ENCODE measurements at places on chromosomes 7 and 10.

DNA sequence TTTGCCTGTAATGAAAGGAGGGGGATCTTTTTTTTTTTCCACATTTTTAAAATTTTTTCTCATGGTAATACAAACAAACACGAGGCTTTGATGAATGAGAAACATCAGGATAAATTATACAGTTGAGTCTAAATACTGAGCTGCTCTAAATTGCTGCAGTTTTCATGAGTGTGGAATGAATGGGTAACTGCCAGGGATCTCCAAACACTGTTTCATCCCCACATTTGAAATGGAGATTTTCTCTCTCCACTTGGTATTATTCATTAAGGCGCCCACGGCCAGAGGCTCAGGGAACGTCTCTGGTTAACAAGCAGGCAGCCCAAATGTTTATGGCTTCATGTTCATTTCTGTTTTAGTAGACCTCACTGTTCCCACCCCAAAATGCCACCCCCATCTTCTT, 717.1 kb downstream of the GRID1 start:
- no peak for DNase-seq

DNA sequence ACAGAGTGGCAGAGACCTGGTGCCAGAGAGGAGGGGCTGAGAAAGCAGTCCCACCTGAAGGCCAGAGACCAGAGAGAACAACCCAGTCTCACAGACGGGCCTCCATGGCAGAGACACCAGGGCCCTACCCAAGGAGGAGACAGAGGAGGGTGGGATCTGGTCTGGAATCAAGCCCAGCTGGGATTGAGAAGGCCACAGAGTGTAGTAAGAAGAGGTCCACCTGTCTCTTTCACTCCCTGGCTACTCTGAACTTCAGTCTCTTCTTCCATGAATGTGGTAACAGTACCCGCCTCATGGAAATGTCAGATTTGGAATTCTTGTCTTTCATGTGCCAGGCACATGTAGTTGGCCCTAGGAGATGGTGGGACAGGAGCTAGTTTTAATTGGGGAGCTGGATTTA, 55.6 kb downstream of the CLIP2 start:
- no peak for DNase-seq

- no peak for DNase-seq
These were observed 27.7 kb downstream of the STK32C start for GRCh38 chr10:132279873-132280645.

DNA sequence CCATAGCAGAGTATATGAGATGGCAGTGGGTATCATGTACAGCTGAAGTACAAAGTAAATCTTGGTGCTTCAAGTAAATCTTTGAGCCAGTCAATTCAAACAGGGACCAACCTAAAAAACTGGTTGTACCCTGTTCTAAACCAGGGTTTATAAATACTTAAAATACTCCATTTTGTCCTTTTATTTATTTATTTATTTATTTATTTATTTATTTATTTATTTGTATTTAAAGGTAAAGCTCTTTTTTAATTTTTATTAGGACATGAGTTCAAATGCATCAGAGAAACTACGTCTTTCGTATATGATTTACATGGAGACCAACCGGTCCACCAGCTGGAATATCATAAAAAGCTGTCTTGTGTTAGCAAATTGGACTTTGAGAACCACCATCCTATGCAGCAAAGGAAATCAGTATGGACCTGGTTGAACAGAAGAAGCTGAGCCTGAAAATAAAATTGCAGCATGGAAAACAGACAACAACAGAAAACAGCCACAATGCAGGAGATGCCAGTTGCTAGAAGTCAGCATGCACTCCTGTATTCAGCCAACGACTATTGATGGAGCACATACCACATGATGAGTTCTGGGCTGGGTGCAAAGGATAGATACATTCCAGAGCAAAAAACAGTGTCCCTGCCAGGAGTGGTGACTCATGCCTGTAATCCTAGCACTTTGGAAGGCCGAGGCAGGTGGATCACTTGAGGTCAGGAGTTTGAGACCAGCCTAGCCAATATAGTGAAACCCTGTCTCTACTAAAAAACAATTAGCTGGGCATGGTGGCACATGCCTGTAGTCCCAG, 60.0 kb downstream of the PLXNA4 start:
- no peak for DNase-seq

DNA sequence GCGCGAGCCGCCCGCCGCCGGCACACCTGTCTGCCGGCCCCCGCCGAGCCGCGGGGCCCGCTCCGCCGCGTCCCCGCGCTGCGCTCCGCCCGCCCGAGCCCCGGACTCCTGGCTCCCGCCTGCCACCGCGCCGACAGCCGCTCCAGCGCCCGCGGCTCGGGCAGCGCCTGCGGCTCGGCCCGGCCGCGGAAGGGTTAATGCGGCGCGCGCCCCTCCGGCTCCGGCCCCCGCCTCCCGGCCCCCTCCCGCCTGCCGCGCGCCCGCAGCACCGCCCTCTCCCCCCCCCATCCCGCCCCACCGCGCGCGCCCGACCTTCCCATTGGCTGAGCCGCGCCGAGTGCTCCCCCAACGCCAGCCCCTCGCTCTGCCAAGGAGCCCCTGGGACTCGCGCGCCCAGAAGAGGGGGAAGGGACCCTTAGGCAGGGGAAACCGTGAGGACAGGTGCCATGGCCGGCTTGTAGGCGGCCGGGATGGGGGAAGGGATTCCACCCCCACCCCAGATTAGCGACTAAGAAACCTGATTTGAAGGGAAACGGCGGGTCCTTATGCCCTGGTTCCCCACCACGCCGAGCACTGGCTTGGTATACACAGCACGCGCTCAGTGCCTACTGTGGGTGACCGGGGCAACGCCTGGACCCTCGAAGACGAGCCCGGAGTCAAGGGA, at the start of gene KCNH2:
Gene KCNH2, minus strand, starts transcription at position 196 of the 664 bp plus-strand sequence. CDS start 408 bp downstream, outside the sequence.
- peak; percentile 53 for DNase-seq

DNA sequence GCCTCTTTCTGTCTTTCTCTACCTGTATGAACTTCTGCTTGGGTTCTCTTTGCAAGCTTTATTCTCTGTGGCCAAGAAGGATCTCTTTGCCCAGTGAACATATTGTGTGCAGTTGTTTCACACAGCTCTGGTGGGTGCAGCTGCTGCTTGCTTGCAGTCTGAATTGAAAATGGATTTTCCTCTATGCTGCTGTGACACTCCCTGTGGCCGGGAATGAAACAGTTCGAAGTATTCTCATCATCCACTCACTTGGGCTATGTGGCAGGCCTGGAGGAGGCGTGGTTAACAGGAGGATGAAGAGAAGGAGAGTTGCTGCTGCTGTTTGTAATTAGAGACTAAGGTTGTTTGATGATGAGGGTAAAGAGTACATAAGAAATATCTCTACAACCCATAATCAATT, 28.4 kb upstream of the ITGA8 start:
- no peak for DNase-seq

- DNase-seq, result no peak
These were observed 89.2 kb downstream of the CUL2 start for GRCh38 chr10:35000936-35001335.

DNA sequence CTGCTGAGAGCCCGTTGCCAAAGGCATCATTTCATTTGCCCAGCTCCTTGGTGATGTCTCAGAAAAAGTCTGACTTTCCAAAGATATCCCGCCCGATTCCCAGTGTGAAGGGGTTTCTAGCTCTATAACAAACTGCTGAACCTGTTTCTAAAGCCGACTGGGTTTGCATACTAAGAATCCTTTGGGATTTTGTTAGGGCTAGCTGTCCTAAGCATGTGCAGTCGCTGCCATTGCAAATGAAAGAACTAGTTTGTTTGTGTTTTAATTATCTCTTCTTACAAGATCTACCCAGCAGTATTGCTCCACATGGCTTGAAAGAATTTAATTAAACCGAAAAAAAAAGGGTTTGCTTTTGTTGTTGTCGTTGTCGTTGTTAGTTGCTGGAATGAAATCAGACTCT, 476.6 kb downstream of the GATA3 start:
- DNase-seq, result no peak

- DNase-seq, result no peak
These were observed 56.0 kb downstream of the ATOH7 start for GRCh38 chr10:68175949-68176348.

DNA sequence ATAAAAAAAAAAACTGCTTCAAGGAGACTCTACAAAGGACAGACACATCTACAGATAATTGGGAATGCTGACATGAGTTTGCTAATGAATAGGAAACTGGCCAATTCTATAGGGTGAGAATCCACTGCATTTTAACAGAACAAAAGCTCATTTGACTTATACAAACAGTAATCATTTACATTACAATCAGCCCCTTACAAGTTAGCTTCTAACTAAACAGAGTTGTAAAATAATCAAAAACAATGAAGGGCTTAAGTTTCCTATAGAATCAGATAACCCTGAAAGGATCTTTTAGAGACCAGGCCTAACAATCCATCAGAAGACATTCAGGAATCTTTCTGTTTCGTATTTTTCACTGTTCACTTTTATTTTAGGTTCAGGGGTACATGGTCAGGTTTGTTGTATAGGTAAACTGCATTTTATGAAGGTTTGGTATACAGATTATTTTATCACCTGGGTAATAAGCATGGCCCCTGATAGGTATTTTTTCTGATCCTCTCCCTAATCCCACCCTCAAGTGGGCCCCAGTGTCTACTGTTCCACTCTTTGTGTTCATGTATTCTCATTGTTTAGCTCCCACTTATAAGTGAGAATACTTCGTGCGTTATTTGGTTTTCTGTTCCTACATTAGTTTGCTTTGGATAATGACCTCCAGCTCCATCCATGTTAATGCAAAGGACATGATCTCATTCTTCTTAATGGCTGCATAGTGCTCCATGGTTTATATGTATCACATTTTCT, 131.3 kb upstream of the NOBOX start:
- DNase-seq, result no peak

- no peak for DNase-seq
These were observed 8.9 kb downstream of the COL1A2 start for GRCh38 chr7:94403546-94403945.

- no peak for DNase-seq
These were observed 395.9 kb upstream of the PODXL start for GRCh38 chr7:131952365-131952764.

GRCh38 chr10:27998178-27998953, 513 bp downstream of the ODAD2 start:
- DNase-seq, result peak; percentile 7

GRCh38 chr7:42197451-42197850, 39.6 kb downstream of the GLI3 start:
- DNase-seq, result no peak

DNA sequence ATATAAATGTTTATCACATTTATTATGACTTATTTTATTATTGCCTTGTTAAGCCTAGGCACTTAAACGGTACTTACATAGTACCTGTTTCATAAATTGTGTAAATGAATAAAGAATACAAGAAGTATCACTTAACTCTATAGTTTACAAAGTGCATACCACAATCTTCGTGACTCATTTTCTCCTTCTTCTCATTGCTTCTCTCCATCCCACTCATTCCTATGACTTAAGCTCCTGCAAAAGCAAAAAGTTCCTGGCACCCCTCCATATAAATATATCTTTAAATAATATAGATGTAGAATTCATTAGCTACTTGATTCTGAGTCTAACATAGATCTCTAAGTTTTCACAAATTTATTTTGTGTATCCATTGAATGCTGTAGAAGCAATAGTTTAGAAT, 1382.0 kb upstream of the CELF2 start:
- no peak for DNase-seq

GRCh38 chr7:39407137-39407536, 159.1 kb upstream of the YAE1 start:
- no peak for DNase-seq

DNA sequence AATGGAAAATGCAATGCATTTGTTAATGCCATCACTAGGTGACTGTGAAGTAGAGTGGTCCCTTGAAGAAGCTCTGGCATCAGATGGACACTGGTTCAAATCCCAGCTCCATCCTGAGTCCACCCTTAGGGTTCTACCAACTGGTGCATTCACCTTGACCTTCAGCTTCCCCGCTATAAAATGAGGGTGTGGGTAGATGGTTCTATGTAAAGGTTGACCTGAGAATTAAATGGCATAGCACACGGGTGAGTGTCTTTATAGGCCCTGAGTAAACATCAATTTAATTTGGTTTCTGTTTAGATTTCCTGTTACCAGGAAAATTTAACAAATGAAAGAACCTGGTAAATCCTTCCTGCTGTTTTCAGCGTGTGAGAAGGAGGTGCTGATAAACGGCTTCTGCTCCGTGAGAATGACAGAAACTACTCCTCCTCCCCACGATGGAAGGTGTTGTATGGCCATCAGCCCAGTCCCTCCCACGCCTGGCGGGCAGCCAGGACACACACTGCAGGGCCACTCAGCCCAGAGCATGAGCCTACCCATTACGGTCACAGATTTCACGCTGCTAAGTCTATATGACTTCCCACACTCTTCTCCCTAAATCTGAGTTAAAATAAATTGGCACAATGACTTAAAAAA, 210.1 kb downstream of the TNS3 start:
- no peak for DNase-seq

GRCh38 chr10:132746801-132747625, 38.9 kb downstream of the NKX6-2 start:
- DNase-seq, result no peak

DNA sequence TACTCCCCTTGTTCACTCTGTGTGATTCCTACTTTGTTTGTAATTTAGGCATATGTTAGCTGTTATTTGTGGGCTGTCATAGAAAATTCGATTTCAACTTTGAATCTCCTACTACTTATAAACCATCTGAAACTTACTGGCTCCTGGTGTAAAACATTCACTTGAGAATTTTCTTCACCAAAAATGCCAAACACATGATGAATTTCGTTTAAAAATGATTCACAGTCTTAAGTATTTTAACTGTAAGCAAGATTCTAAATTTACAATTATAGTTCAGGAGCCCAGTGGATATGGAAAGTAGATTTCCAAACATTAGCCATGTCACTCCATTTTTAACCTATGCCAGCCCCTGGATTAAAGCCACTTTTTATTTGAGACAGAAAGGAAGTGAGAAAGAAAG, 3.1 kb downstream of the CPED1 start:
- no peak for DNase-seq

- no peak for DNase-seq
These were observed 47.9 kb upstream of the PLCE1 start for GRCh38 chr10:93945819-93946218.

DNA sequence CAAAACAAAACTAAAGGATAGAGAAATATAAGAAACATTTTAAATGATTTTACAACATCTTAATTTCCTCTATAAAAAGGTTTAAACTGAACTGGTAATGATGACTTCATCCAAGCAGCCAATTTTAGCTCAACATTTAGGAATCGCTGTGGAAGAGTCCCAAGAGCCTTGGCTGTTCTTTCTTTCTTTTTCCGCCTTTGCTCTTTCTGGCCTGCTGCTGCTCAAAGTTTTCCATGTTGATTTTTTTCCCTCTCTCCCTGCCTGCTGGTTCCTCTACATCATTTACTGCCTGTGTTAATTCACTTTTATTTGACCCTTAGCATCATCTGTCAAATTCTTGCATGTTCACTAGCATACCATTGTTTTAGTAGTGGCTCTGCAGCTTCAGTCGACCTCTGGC, 146.9 kb downstream of the EVX1 start:
- no peak for DNase-seq

GRCh38 chr10:123620621-123621020, 45.5 kb upstream of the GPR26 start:
- no peak for DNase-seq

- no peak for DNase-seq
These were observed 19.3 kb downstream of the PPP1R3C start for GRCh38 chr10:91613411-91614187.
